ENCODE measurements at places on chromosomes 13 and 19.

GRCh38 chr19:51339313-51339686, 2.6 kb downstream of the VSIG10L start:
- no peak for DNase-seq

GRCh38 chr13:51996641-51997040, 14.6 kb downstream of the ATP7B start:
- no peak for DNase-seq

DNA sequence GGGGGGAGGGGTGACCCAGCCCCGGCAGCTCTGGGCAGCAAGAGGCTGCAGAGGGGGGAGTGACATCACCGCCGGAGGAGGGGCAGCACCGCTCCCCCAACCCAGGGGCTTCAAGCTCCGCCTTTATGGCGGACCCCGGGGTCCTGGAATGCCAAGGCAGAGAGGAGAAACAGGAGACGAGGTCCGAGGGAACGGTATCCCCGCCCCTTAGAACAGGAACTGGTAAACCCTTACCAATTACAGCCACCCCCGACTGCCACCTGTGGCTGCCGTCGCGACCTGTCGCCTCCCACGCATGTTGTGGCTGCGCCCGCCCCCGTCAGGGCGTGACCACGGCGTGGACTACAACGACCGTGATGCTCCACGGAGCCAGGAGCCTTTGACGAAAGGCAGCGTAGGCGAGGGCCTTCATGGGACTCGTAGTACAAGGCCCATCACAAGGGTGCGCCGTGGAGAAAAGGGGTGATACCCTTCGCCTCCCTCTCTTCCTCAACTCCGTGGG, 4.1 kb upstream of the KCNC3 start:
- DNase-seq, result peak; percentile 77

DNA sequence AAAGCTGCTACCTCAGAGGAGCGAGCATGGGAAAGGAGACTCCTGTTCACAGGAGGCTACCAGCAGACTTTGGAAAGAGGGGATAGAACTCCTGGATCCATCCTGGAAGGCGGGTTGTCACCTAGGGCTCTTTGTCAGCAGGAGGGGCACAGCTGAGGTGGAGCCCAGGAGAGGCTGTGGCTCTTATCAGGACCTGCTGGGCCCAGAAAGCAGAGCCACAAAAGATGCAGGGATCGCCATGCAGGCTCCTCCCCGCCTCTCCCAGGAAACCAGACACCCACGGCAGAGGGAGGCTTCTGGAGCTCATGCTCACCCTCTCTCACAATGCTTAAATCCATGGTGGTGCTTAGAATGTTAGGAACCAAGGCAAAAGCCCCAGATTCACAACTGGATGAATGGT, 994.2 kb downstream of the UQCRFS1 start:
- DNase-seq, result no peak
